ENCODE measurements at places on chromosomes 4 and X.

GRCh38 chr4:75686346-75686745, 13.1 kb upstream of the G3BP2 start:
- DNase-seq: peak; percentile 33

GRCh38 chrX:57178605-57179004, 41.4 kb upstream of the SPIN2A start:
- no peak for DNase-seq

DNA sequence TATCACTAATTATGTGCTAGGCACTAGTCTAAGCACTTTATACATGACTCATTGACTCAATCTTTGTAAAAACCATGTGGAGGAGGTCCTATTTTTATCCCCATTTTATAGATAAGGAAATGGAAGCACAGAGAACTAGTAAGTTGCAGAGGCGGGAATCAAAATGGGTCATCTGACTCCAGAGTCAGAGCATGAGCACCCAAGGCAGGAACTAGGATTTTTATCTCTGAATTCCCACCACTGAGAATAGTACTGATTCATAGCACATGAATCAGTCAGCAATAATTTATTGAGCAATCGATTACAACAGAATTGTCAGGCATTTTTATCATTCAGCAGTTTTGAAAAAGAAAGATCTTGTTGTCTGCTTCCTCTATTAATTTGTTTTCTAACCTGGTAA, 19.3 kb downstream of the SCARB2 start:
- DNase-seq: no peak

- peak; percentile 60 for DNase-seq
Measured at GRCh38 chr4:111283066-111283677, 660.3 kb upstream of the PITX2 start.

Measured in activated CD4-positive, alpha-beta T cell treated with anti-CD3 and anti-CD28 coated beads, Interleukin-2, Interleukin-6, amounts not matched to agents 100 ng/mL and 50 ng/mL, durations not matched to agents 16 hours and 8 hours (primary cell).